ENCODE measurements at places on chromosomes 2 and 18.

DNA sequence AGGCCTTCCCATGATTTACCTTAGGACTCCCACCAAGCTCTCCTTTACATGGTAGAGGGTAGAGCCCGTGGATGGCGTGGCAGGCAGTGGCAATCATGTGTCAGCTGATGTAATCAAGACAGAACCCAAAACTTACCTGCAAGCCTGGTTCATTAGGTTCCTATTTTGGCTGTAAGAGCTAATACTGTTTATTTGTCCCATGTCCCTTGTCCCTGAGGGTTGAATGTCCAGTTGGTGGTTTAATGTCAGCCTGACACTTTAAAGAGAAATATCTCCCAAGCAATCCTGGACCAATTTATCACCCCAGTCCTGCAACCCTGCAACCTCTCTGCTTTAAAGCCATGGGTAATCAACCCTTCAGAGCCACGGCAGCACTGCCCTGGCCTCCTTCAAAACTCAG is 6.0 kb upstream of the FABP1 start:
- H3K36me3 ChIP-seq: no peaks in the 10 kb centered on the region
- H3K27me3 ChIP-seq: no peaks in the 10 kb centered on the region
- H3K27ac ChIP-seq: no peak overlapping the region
- no peak overlapping the region for H3K4me3 ChIP-seq

GRCh38 chr2:43269706-43270105 is 43.3 kb upstream of the ZFP36L2 start:
- H3K27me3 ChIP-seq: no peaks in the 10 kb centered on the region
- no peak overlapping the region for H3K4me3 ChIP-seq
- peaks cover 34% of the 10 kb centered on the region for H3K4me1 ChIP-seq
- peak; percentile 82 for DNase-seq

GRCh38 chr18:76430636-76431035 is 64.4 kb downstream of the ZNF516 start:
- peaks cover 1% of the 10 kb centered on the region for H3K4me1 ChIP-seq
- H3K27ac ChIP-seq: peak overlapping the region; percentile 20
- peak; percentile 75 for DNase-seq
- no peaks in the 10 kb centered on the region for H3K36me3 ChIP-seq

DNA sequence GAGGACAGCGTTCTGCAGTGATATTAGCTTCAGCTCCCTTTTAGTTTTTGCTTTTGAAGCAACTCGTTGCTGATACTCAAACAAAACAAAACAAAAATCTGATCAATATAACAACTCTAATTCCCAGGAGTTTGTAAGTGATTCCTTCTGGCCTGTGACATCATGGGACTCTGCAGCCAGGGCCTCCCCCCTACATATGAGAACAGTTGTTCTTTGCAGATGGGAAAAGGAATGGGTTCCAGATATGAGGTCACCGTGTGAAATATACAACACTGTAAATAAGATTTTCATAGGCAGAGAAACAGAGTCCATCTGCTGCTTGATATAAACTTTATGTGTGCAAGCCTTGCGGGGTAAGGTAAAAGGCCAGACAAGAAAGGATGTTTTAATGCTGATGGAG is 56.7 kb downstream of the DIS3L2 start:
- no peak overlapping the region for H3K27ac ChIP-seq
- H3K27me3 ChIP-seq: no peaks in the 10 kb centered on the region
- no peak for DNase-seq
- no peaks in the 10 kb centered on the region for H3K36me3 ChIP-seq
- H3K4me3 ChIP-seq: no peak overlapping the region

DNA sequence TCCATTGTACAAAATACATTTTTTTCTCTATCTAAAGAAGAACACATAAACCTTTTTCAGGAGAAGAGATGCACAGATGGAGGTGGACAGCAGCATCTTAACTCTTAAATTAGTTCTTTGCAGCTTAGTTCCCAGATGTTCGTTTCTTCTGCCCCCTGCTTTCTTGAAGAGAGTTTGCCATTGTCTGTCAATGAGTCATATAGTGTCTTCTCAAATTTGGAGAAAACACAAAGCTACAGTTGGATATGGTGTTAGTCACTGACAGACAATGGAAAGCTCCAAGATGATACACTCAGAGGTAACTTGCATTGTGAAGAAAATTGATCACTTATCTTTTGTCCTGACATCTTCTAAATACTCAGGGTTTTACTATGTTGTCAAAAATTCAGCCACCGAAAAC is 48.8 kb upstream of the TMEFF2 start:
- H3K4me1 ChIP-seq: no peaks in the 10 kb centered on the region
- no peaks in the 10 kb centered on the region for H3K27me3 ChIP-seq
- DNase-seq: peak; percentile 44
- H3K27ac ChIP-seq: no peak overlapping the region

GRCh38 chr2:102606353-102606752 is 13.0 kb upstream of the SLC9A2 start:
- no peak overlapping the region for H3K4me3 ChIP-seq
- DNase-seq: no peak
- no peaks in the 10 kb centered on the region for H3K36me3 ChIP-seq
- H3K4me1 ChIP-seq: no peaks in the 10 kb centered on the region

- H3K27me3 ChIP-seq: peaks cover 2% of the 10 kb centered on the region
- peaks cover 7% of the 10 kb centered on the region for H3K4me1 ChIP-seq
- no peak overlapping the region for H3K4me3 ChIP-seq
- H3K27ac ChIP-seq: no peak overlapping the region
- H3K36me3 ChIP-seq: no peaks in the 10 kb centered on the region
Measured at GRCh38 chr2:130795431-130795830, 40.1 kb downstream of the AMER3 start.

Data from astrocyte (in vitro differentiated cells and primary cell).